Renal pelvis (tissue), 12 donors: ENCODE measurements at places on chromosomes 3 and 15.

DNA sequence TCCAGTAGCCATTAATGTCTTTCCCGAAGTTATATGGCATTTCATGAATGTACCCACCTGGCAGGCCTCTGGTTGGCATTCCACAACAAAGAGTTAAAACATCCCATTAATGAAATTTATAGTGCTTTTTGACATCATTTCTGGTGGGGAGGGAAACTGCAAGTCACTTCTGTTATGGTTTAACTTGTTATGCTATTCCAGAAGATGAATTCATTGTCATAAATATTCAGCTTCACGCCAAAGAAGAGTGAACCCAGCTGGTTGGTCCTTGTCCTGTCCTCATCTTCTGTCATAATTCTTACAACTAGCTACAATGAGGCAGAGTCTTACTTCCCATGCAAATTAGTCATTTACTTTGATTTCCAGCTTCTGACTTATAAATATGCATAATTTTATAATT, 471.5 kb downstream of the FGF12 start:
- no peak for DNase-seq

GRCh38 chr3:152376351-152377183, 107.8 kb downstream of the MBNL1 start:
- no peak for DNase-seq

DNA sequence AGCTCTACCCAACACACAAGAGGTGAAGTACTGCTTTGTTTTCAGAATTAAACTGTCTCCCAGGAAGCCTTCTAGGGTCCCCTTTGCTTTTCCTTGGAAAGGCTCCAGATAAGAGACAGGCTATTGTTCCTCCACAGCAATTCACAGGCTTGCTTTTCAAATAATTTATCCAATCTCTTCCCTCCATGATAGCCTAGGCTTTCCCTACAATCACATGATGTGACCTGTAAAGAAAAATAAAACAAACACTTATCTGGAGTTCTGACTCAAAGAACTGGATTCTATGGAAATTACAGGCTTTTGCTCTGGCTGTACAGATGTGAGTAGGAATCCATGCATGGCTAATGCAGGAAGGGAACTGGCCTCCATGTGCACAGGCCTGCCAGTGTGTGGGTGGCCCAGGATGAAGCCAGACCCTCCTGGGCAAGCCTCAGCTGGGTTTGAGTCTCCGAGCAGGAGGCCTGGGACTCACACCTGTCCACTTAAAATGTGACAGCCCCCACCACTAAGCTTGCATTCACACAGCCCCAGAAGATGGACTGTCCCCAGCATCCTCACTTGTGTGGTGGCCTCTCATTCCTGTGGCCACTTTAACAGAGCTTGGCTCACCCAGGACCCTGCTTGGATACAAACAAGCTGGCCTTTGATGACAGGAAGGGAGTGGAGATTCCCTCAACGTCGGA, 75.8 kb upstream of the LEKR1 start:
- DNase-seq: no peak

DNA sequence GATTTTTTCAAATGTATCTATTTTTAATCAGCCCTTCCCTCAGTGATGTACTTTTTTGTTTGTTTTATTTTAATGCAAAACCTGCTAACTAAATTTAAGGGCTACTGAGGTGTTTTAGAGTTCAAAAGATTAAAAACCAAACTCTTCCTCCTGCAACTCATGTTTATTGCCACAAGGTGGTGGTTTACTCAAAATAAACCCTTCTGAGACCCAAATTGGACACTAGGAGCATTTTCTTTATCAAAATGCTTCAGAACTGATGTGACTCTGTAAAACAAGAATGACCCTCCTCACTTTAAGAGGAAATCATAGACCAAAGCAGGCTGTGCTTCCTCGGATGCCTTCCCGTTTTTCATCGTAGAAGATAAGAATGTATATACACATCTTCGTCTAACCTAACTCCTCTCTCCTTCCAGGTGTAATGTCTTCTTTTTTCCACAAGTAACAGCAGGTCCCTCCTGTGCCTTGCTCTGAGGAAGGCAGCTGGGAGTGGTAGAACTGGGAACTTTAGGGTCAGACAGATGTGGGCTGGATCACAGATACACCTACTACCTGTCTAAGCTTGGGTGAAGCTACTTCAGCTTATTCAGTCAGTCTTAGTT, 2.9 kb upstream of the NME9 start:
- peak; percentile 24 for DNase-seq

DNA sequence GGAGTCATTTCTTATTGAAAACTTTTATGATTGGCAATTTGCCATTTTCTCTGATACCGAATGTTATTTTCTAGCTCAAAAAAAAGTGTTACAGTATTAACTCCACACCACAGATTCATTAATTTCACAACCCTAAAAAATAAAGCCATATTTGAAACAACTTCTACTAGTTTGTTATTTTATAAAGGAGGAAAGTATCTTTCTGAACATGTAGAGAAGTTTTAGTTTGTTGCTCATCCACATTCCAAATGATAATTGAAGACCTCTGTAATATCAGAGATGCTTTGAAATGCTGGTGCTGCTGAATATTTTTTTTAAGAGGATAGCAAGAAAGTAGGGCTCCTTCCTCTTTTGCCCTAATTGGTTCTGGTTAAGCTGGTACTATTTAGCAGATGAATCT, 1.9 kb downstream of the VGLL3 start:
- no peak for DNase-seq

GRCh38 chr15:33145447-33145846, 49.1 kb downstream of the FMN1 start:
- DNase-seq: no peak

GRCh38 chr3:191314109-191314728, 15.0 kb upstream of the CCDC50 start:
- no peak for DNase-seq

DNA sequence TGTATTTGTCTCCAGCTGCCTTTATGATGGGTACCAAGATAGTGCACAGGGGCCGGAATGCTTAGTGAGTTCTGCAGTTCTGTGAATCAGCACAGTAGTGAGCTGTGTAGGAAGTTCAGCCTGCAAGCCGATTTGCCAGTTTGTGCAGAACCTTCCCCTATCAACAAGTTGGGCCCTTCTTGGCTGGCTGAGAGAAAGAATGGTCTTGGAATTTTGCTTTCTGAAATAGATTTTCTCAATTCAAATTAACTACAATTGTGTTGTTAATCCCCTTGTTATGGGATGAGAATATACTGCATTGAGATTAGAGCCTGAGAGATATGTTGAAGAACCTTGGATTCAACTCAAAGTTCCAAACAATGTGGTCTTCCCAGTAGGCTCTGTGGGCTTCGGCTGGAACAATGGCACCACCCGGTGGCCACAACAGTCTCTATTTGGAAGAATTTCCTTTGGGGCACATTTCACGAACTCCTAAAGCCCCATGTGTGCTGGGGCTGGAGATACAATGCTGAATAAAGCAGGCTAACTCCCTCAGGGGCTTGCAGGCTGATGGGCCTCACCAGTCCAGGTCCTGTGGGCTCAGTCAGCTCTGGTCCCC, 59.1 kb downstream of the TRIM42 start:
- peak; percentile 16 for DNase-seq

DNA sequence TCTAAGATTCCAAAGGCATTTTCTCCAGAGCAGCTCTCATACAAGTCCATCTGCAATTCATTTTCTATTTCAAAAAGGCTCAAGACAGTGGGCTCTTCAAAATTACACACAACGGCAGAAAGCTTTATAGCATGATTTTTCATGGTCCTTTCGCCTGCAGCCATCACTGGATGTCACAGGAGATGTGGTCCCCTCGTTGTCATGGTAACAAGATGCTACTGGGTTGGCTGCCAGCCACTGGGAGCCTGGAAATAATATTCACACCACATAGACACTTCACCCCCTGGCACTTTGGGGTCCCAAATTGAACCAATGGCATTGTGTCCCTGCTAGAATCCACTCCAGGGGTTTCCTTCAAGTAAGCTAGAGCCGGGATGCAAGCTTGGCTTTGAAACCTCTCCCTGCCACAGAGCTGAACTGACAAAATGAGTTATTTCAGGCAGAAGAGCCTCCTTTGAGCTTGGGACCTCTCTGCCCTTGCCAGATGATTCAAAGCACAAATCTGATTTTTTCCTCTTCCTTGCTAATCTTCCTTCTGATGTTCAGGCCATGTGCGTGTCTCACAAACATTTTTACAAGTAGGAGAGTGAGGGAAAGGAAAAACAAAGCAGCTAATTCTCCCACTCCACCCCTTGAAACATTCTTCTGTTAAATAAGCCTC, 512.6 kb upstream of the ADAMTS9 start:
- DNase-seq: no peak

DNA sequence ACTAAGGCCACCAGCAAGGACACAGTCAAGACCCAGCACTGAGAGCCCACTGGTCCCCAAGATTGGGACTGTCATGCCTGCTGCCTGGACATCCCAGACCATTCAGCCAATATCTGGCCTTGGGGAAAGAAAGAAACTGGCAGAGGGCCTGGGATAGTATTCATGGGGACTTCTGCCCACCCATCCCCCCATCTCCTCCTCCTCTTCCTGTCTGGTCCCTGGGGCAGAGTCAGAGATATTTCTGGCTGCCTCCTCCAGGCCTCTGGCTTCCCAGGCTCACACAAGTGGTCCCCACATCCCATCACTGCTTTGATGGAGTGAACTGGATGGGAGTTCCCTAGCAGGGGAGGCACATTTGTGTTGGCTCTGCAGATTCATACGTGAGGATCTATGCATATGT, 4.2 kb upstream of the RASL12 start:
- DNase-seq: no peak

DNA sequence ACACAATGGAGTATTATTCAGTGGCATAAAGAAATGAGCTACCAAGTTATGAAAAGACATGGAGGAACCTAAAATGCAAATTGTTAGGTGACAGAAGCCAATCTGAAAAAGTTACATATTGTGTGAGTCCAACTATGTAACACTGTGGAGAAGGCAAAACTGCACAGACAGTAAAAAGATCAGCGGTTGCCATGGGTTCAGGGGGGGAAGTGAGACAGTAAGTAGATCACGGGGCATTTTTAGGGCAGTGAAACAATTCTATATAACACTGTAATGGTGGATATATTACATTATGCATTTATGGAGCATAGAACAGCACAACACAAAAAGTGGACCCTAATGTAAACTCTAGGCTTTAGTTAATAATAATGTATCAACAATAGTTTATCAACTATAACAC, 17.6 kb downstream of the CBLB start:
- no peak for DNase-seq

DNA sequence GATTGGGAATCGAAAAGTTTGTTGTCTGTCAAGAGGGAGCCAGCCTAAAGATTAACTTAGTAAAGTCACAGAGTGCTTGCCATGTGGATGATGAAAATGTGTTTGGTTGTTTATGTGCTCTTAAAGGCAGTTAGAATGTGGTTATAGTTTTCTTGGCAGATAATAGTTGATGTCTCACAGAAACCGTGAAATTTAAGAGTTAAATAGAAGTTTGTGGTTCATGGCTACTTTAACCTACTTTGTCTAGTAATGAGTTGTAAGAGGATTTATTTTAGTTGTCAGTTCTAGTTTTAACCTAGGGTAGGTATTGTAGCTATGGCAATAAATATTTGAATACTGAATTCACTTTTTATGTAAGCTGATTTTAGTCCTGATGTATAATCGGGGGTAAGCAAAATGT, 36.4 kb upstream of the EIF3J start:
- no peak for DNase-seq

DNA sequence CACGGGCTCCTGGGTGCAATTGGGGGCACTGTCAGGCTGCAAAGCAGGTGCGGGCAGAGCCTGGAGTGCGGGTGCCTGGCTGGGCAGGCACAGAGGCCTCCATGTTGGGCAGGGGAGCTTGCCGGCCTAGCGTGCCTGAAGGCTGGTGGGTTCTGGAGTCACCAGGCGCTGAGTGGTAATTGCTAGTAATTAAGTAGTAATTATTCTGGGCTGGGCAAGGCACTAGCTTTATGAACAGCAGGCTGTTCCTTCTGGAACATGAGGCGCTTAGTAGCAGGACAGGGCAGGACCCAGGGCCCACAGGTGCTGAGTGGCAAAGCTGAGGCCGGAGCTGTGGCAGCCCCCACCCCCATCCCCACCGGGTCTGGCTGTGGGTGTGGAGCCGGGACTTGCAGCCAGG, 25.3 kb downstream of the PLXNA1 start:
- DNase-seq: no peak

- DNase-seq: no peak
Measured at GRCh38 chr3:173191611-173192010, 50.6 kb upstream of the SPATA16 start.

- no peak for DNase-seq
Measured at GRCh38 chr3:124829819-124830554, 57.2 kb downstream of the ITGB5 start.

- DNase-seq: no peak
Measured at GRCh38 chr15:93900476-93901400, 330.6 kb upstream of the MCTP2 start.

- DNase-seq: no peak
Measured at GRCh38 chr15:68618908-68619698, 40.3 kb downstream of the CORO2B start.

DNA sequence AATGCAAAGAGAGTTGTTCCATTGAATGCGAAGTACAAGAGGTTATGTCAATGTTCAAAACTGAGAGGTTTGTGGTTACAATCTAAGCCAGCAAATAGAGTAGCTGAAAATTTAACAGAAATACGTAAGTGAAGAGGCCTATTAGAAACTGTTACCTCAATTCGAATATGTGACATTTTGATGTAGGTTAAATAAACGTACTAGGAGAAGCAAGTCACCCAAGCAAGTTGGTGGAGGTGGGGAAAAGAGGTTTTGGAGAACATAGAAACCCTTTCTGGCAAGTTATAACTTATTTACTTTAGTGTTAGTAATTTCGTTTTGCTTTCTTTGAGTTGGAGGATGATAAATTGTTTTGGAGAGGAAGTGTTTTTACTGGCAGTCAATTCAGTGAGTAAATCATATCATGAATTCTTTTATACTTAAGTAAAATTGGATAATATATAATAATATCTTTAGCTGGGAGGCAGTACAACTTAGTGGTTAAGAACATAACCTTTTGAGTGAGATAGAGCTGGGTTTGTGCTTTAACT, 91.2 kb upstream of the NAALADL2 start:
- DNase-seq: peak; percentile 3

- DNase-seq: no peak
Measured at GRCh38 chr3:19931767-19932188, 2.2 kb downstream of the EFHB start.

DNA sequence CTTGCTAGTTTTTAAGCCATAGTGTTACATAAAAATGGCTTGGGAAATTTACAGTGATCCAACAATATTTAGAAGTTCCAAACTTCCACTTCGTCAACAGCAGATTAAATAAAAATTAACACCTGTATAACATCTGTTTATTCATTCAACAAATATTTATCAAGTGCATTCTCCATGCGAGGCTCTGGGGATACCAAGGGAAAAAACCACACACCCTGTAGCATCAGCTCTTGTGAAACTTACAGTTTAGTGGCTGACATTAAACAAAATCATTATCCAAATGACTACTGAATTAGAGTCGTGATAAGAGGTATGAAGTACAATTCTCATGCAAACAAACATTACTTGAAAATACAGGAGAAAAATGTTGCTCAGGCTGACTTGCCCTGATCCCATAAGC, 122.9 kb downstream of the DLG1 start:
- DNase-seq: no peak

GRCh38 chr15:78308422-78309032, 9.1 kb upstream of the SKIC8 start:
- peak; percentile 69 for DNase-seq

GRCh38 chr3:141442446-141442845, 44.4 kb upstream of the RASA2 start:
- no peak for DNase-seq

GRCh38 chr3:140829796-140830195, 111.8 kb upstream of the SLC25A36 start:
- DNase-seq: no peak
